Caudate nucleus (tissue), 63 donors: ENCODE measurements at places on chromosomes 7 and 10.

DNA sequence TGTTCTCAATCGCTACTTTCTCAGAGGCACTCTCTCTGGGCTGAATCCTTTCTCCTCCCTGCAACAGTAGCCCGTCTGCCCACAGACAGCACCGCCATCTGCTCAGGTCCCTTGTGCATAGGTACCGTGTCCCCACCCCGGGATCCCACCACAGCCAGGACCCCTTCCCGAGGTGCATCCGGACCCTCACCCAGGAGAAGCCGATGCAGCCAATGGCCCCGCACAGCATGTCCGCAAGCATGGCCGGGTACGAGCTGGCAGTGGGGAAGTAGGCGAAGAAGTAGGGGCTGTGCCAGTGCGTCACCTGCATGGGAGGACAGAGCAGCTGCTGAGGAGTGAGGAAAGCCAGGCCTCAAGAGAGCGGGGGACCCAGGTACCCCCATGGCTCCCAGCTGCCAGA is 25.5 kb downstream of the DDC start:
- no peak for DNase-seq

GRCh38 chr7:30308389-30308788 is 24.0 kb downstream of the ZNRF2 start:
- no peak for DNase-seq

- no peak for DNase-seq
Measured at GRCh38 chr7:29764227-29764626, 42.1 kb upstream of the WIPF3 start.

DNA sequence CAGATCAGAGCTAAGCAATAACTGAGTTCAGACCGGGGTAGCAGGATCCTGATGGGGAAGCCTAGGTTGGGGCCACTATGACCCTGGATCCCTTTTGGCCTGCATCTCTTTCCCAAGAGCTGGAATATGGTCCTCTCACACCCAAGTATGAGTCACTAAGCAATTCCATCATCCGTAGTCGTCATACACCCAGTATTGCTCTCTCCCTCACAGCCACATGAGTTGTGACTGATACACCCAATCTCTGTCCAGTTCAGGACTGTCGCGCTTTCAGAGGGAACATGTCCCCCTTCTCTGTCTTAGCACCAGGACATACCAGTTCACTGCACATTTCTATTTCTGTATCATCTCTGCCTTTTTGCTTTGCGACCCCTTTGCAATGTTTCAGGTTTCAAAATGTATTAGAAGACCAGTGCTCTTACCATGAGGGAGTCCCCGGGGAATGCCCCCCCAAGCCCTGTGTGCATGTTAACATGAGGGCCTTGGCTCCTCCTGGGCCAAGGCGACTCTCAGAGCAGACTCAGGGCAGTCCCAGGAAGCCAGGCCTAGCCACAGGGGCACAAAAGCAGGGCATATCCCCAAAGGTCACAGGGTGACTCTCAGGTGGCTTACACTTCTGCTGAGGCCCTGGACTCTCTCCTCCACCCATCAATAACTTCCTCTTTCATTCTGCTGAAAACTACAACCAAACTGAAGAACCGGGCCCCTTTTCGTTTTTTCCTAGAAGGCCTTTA is 75.3 kb upstream of the SAMD8 start:
- no peak for DNase-seq

DNA sequence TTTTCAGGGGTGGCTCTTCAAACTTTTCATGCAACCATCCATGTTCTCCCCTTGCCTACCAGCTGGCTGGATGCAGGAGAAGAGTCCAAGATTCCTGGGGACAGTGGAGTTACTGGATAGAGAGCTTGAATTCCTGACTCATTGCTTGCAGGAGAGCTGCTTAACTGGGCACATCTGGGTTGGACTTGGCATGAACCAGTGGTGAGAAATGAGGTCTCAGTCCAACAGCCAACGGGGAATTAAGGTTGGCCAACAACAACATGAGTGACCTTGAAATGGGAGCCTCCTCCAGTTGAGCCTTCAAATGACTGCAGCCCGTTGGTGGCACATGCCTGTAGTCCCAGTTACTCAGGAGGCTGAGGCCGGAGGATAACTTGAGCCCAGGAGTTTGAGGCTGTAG is 58.1 kb upstream of the OPN4 start:
- no peak for DNase-seq

DNA sequence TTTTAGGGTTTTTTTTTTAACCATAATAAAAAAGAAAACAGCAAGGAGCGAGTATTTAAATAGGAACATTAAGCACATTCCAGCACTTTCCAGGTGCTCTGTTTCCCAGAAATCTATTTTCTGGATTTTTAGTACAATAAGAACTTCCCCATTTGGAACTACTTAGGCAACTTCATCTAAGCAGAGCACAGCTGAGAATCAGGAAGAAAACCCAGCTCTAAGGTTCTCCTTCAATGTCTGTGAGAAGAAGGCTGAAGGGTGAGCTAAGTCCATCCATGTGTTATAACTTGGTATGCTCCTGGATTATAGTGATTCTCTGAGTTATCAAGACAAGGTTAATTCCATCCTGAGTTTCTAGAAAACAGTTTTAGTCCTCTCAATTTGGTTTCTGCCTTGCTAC is 181.9 kb downstream of the CYP26A1 start:
- DNase-seq: no peak

DNA sequence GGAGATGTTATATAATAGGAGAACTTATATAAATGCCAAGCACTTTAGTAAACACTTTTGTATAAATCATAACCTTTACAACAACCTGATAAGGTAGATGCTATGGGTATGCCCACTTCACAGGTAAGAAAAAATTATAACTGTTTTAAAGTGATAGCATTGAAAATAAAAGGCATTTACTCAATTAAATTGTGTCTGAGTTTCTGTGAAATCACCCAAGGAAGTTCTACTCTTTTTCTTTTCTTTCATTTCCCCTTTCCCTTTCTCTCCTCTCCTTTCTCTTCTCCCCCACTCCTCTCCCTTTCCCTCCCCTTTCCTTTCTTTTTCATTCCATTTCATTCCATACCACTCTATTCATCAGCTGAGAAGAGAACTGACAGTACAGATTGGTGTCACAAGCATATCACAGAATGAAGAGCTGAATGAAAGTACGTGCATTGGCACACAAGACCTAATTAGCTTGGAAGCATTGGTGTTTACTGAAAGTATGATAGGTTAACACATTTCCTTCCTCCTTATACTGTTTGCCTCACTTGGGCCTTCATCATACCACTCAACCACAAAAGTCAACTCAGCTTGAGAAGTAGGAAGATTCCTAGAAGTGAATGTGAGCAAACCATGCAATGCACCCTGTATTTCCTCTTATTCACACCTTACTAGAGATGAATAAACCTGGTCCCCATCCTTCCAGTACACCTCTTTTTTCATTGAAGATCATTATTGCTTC is 117.9 kb upstream of the AGR3 start:
- DNase-seq: no peak

DNA sequence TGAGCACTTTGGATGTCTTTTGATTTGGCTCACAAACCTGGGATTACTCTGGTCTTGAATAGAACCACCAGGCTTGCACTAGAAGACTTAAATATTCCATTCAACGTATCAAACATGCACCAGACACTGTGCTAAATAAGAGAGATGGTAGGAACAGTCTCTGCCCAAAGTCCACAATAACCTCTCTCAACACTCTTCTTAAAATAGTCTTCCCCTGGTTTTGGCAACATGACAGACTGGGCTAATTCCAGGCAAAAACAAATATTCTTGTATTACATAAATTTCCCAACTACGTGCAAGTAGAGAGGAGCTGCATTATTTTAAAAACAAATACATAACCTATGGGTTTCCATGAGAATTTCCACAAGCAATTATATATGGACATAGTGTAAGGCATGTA is 64.8 kb upstream of the PAPSS2 start:
- no peak for DNase-seq

- DNase-seq: no peak
Measured at GRCh38 chr10:131860806-131861440, 39.9 kb upstream of the PPP2R2D start.

- DNase-seq: no peak
Measured at GRCh38 chr7:84138411-84138810, 56.2 kb downstream of the SEMA3A start.

- no peak for DNase-seq
Measured at GRCh38 chr7:106050746-106051117, 61.4 kb downstream of the SYPL1 start.

DNA sequence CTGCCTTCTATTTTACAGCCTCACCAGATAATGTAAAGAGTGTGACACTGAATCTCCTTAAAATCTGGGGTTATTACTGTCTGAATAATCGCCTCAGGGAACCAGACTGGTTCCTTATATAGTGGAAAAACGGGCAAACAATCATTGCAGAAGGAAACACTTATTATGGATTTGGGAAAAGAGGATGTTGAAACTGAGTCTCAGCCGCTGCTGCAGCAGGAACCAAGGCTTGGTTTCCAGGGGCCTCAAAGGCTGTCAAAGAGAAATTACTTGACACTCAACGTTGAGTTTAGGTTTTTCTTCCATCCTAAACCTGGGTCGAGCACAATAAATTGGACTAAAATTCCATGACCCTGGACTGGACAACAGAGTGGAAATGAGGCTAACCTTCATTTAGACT is 103.8 kb upstream of the AHR start:
- no peak for DNase-seq

DNA sequence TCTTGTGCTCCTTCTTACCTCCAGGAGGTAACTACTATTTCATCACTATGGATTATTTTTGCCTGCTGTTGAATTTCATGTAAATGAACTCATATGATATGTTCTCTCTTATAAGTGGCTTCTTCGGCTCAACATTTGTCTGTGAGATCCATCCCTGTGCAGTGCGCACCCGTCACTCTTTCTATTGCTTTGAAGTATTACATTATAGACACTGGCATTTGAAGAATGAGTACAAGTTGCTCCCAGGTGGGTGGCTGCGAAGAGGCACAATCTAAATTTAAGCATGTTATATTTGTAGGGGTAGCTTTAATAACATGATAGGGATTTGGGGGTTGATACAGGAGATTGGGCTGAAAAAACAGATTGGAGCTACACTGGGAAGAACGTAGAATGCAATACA is 809.7 kb downstream of the CCSER2 start:
- DNase-seq: peak; percentile 6

GRCh38 chr7:133124974-133125373 is 43.1 kb upstream of the CHCHD3 start:
- no peak for DNase-seq

DNA sequence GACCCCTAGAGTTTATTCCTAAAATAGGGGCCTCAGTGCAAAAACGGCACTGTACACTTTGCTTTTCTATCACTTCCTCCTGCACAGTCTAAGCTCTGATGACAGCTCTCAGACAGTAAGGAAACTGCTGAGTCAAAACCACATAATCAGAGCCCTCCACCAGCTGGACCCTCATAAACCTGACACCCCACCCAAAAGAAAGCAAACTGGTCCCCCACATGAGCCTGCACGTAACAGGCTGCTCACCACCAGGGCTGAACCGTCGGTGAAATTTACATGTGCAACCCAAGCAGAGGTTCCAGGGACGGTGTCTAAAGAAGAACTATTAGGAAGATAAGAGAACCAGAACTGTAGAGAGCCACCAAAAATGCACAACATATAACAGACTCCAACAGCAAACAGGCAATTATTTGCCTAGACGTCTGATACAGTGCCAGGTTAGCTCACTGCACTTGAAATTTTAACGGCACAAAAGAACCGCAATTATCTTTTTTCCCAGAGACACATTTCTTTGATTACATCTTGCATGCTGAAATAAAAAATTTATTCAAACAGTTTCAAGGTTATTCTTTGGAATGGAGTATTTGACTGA is 19.6 kb downstream of the SGMS1 start:
- DNase-seq: no peak
